ENCODE measurements at places on chromosomes 6 and 20.

DNA sequence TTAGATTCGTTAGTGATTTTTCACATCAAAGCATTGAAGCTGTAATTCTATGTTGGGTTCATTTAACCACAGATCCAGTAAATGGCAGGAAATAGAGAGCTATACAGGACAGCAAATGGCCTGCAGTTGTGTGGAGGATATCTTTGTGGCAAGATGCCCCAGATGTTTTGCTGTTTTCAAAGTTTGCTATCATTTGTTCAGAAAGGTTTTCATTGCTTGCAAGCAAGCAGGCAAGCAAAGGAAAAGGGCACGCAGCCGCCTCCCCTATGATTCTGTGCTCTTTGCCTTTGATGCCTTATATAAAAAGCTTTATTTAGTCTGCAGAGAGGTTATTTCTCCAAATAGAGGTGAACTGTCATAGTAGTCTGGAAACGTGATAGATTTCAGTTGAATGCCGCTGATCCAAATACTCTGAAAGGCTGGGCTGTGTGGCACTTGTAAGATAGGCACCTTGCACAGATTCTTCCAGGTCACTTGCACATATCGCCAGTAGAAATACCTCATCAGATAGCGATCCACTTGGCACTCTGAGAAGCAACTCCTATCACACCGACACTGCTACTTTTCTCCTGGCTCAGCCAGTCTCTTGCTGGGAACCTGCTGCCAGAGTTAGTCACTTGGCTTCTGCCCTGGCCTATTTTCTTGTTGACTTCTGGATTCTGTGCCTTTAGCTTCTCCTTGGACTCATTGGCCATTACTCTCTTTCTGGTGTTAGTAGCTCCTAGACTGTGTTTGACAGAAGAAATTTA lies 66.4 kb downstream of the UTRN start:
- peaks cover 83% of the 10 kb centered on the region for H3K4me1 ChIP-seq
- no peak for DNase-seq
- no peaks in the 10 kb centered on the region for H3K36me3 ChIP-seq
- no peaks in the 10 kb centered on the region for H3K27me3 ChIP-seq

DNA sequence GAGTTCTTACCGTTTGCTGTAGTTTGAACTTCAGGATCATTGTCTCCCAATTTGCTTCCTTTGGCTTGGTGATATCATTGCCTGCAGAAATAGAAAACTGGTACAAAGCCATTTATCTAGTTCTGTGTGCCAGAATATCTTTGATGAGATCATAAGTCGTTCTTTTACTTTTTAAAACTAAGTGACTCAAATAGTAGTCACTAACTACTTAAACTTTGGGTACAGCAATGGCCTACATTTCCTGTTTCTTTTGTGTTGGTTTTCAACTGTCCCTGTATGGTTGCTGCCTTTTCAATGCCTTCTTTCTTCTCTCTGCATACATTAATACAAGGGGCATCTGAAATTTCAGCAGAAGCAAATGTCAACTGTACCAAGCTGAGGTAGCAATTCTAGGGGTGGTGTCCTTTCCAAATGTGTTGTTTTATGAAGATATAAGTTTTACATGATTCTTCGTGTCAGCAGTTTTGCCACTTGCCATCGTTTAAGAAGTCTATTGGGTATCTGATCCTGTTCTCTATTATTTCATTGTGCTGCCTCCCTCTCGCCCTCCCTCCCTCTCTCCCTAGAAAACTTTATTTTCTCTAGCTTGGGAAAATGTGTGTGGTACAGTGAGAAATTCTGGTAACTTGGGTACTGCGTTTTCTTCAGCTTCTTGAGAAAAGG lies 238.5 kb downstream of the FARS2 start:
- no peaks in the 10 kb centered on the region for H3K4me1 ChIP-seq
- DNase-seq = no peak
- no peaks in the 10 kb centered on the region for H3K27me3 ChIP-seq
- no peak overlapping the region for H3K27ac ChIP-seq

DNA sequence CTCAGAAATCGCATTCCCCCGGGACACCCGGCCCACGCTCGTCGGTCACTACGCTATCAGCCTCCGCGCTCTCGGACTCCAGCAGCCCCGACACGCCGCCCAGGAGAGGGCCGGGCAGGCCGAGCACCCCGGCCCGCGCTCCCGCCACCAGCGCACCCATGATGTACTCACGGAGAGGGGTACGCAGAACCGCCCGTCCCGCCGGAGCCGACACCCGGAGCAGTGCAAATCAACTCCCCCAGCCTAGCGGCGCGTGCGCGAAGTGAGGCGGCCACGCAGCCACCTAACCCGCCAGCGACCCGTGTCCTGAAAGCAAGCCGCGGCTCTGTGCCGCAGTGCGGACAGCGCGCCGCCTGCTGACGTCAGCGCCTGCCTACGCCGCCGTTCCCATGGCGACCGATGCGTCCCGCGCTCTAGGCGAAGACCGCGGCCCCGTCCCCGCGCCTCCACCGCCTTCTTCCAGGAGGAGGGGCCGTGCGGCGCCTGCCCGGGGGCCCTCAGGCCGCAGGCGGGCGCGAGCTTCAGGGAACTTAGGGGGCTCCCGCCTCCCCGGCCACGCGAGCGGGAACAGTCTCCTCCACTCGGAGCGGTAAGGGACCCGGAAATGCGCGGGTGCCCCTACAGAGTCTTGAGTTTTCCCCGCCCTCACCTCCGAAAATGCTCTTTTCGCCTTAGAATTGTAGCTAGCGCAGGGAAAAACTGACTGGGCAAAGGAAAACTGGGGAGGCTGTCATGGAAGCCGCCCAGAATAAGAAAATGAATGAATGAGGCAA lies at the start of gene AHI1:
Gene AHI1, minus strand, starts transcription at position 329 of the 773 bp plus-strand sequence. CDS start 5,503 bp downstream, outside the sequence.
- H3K27ac ChIP-seq = peak within 1 kb of the TSS; percentile 95
- H3K4me1 ChIP-seq = peaks cover 18% of the 10 kb centered on the region
- H3K27me3 ChIP-seq = no peaks in the 10 kb centered on the region
- peak; percentile 98 for DNase-seq
- H3K4me3 ChIP-seq = peak within 1 kb of the TSS; percentile 73

DNA sequence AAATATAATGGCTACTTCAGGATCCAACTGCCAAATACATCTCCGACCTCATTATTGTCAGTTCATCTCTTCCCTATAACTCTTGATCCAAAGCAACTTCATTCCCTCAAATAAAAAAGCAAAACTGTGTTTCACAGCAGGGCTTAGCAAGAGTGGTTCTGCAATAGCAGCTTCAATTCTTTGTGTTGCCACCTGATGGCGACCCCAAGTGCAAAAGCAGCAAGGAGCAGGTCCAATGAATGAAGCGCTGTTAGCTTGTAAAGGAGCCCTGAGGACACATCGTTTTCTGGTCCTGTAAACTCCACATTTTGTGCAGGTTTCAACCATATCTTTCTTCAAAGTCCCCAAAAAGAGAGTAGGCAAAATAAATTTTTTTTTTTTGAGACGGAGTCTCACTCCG lies 19.6 kb downstream of the RTN4IP1 start:
- no peaks in the 10 kb centered on the region for H3K27me3 ChIP-seq
- no peak overlapping the region for H3K27ac ChIP-seq
- no peaks in the 10 kb centered on the region for H3K4me1 ChIP-seq

DNA sequence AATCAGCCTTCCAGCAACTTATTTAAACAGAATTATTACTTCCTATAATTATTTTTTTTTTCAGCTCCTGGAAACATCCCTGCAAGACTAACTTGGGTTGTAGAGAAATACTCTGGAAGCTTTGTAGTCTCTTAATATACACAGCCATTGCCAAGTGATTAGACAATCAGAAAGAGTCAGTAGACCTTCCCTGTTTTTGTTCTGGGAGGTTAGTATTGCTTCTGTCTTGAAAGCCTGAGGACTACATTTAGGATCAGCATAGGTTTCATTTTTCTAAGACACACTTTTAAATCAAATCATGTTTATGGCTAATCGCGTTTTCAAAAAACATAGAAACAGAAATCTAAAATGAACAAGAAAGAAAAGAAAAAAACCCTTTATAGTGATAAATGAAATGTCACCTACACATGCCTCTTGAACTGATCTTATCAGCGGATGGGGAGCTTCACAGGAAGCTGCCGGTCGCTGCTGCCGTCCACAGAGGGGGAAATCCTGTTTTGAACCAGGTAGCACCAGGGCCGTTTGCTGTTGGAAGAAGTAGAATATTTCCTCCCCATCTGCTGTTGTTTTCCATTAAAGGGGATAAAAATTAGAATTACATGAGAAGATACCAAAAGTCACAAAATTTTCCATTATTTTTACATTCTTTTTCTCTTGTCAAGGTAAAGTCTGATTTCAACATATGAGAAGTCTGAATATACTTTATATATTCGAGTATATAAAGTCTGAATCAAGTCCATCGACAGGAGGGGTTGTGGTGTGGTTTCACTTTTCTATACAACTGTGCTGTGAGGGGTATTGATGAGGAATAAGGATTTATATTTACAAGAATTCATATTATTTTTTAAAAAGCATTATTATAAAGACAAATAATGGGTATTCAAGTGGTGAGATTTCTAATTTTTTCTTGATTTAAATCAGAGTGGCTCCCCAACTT lies 94.6 kb downstream of the ARMC2 start:
- H3K4me1 ChIP-seq = peaks cover 58% of the 10 kb centered on the region
- H3K4me3 ChIP-seq = no peak overlapping the region

DNA sequence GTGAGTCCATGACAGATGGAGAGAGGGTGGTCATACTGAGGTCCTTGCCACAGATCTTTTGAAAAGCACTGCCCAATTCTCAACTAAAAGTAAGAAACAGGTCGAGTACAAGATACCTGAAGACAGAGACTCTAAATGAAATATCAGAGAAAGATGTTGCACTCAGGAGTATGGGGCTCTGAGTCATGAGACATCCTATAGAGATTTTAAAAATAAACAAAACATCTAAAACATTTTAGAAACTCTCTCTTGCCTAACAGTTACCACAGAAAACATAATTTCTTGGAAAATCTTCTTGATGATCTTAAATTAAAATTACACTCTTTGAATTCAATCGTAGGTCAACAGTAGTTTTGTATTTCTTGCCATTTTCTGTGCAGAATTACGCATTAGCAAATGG lies 348.9 kb upstream of the MARCKS start:
- H3K4me3 ChIP-seq = no peak overlapping the region
- no peak for DNase-seq
- no peaks in the 10 kb centered on the region for H3K36me3 ChIP-seq
- H3K4me1 ChIP-seq = no peaks in the 10 kb centered on the region
- H3K27ac ChIP-seq = no peak overlapping the region
- H3K27me3 ChIP-seq = no peaks in the 10 kb centered on the region

- peak overlapping the region; percentile 33 for H3K4me3 ChIP-seq
- peaks cover 58% of the 10 kb centered on the region for H3K27me3 ChIP-seq
- H3K4me1 ChIP-seq = peaks cover 6% of the 10 kb centered on the region
- H3K36me3 ChIP-seq = no peaks in the 10 kb centered on the region
- no peak overlapping the region for H3K27ac ChIP-seq
Observed at GRCh38 chr6:30357678-30358540, 13.0 kb downstream of the RPP21 start.

GRCh38 chr6:134340179-134340975 lies 22.5 kb upstream of the SGK1 start:
- H3K4me3 ChIP-seq = no peak overlapping the region
- H3K4me1 ChIP-seq = peaks cover 2% of the 10 kb centered on the region
- no peaks in the 10 kb centered on the region for H3K27me3 ChIP-seq
- DNase-seq = no peak
- H3K36me3 ChIP-seq = no peaks in the 10 kb centered on the region
- H3K27ac ChIP-seq = no peak overlapping the region

DNA sequence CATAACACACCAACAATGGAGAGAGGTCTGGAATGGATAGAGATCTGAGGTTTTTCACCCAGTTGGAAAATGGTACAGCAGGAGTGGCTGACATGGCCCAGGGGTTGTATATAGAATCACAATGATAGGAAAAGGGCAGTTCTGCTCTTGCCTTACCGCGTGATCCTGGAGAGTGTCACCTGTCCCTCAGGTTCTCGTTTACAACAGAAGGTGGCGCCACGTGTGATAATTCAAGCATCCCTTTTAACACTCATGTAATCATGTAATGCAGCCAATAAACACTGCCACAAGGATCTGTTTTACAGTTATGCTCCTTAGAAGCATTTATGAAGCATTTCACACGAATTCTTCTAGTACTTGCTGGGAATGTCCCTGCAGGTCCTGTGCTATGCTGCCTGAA lies 12.9 kb upstream of the WFDC2 start:
- no peak overlapping the region for H3K4me3 ChIP-seq
- no peaks in the 10 kb centered on the region for H3K4me1 ChIP-seq
- no peaks in the 10 kb centered on the region for H3K36me3 ChIP-seq
- no peak overlapping the region for H3K27ac ChIP-seq

GRCh38 chr20:47468290-47469050 lies 33.2 kb upstream of the NCOA3 start:
- peaks cover 23% of the 10 kb centered on the region for H3K4me1 ChIP-seq
- no peak overlapping the region for H3K4me3 ChIP-seq
- H3K27me3 ChIP-seq = no peaks in the 10 kb centered on the region
- H3K36me3 ChIP-seq = no peaks in the 10 kb centered on the region

DNA sequence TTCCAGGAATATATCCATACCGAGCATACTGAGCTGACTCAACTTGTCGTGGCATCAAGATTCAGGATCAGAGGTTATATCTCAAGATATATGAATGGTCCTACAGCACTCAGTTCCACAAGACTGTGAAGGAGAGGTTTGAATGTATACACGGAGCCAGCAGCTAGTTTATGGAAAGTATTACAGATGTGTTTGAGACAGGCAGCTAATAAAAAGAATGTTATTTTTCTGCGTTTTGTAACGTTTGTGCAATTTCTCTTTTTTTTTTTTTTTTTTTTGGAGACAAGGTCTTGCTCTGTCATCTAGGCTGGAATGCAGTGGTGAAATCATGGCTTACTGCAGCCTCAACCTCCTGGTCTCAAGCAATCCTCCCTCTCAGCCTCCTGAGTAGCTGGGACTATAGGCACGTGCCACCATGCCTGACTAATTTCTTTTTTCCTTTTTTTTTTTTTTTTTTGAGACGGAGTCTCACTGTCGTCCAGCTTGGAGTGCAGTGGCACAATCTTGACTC lies 3.4 kb upstream of the FAM110A start:
- peaks cover 48% of the 10 kb centered on the region for H3K4me1 ChIP-seq
- no peak overlapping the region for H3K27ac ChIP-seq
- H3K4me3 ChIP-seq = no peak overlapping the region
- H3K27me3 ChIP-seq = no peaks in the 10 kb centered on the region

- no peaks in the 10 kb centered on the region for H3K4me1 ChIP-seq
- H3K27me3 ChIP-seq = no peaks in the 10 kb centered on the region
- no peaks in the 10 kb centered on the region for H3K36me3 ChIP-seq
- no peak overlapping the region for H3K27ac ChIP-seq
Observed at GRCh38 chr6:65924411-65924810, 217.4 kb upstream of the EYS start.

- no peaks in the 10 kb centered on the region for H3K36me3 ChIP-seq
- H3K4me1 ChIP-seq = no peaks in the 10 kb centered on the region
- no peak for DNase-seq
- H3K27ac ChIP-seq = no peak overlapping the region
- H3K27me3 ChIP-seq = no peaks in the 10 kb centered on the region
Observed at GRCh38 chr6:121430514-121431460, 4.7 kb upstream of the GJA1 start.

DNA sequence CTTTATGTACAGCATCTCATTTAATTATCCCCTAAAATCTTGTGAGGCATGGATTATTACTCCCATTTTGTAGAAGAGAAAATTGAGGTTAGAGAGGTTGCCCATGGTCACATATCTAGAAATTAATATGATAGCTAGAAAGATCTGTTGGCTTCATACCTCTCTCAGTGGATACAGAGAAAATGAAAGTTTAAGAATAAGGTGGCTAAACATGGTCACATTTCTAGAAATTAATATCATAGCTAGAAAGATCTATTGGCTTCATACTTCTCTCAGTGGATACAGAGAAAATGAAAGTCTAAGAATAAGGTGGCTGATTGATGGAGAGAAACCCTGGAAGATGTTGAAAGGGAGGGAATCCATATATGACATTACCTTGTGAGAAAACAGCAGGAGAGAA lies 260.7 kb upstream of the MAN1A1 start:
- no peak overlapping the region for H3K4me3 ChIP-seq
- H3K27me3 ChIP-seq = no peaks in the 10 kb centered on the region
- no peaks in the 10 kb centered on the region for H3K36me3 ChIP-seq
- no peaks in the 10 kb centered on the region for H3K4me1 ChIP-seq
